ENCODE measurements at places on chromosomes 16 and 17. TPM values are rescaled to one million over a fixed set of nuclear protein-coding genes. Genes with fewer than 3 reads are reported as not detected.

- DNase-seq, result no peak
Measured at GRCh38 chr16:3536851-3537250, 36.0 kb downstream of the CLUAP1 start.

DNA sequence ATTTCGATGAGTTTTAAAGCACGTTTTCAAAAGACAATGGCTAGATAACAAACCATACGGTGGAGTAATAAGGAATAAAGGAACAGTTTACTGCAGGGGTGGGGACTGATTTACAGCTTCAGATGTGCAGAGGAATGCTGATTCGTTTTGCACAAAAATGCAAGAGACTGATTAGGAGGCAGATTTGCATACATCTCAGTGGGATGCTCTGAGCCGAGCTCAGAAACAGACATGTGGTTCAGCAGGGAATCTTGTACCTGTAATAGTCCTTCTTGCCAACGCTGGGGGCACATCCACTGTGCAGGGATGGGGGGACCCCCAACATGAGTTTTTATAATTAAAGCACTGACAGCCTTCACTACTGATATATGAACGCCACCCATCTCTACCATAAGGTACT is 308.0 kb downstream of the GRIN2A start:
- DNase-seq, result no peak

GRCh38 chr17:80845863-80846671 is 145.6 kb upstream of the CHMP6 start:
- no peak for DNase-seq

Gene CSH2
- total RNA-seq, result not detected

Gene CHRNE
- total RNA-seq, result 0.64 TPM
